ENCODE measurements at places on chromosomes 4 and X. TPM values are rescaled to one million over a fixed set of nuclear protein-coding genes. Genes with fewer than 3 reads are reported as not detected.

ACOT9 gene
- total RNA-seq, result 88.5 TPM

CT55 gene
- not detected for total RNA-seq

GLRA3 gene
- not detected for total RNA-seq

IL3RA gene
- 28.9 TPM for total RNA-seq

CYBB gene
- total RNA-seq, result not detected

CLRN2 gene
- not detected for total RNA-seq

UGT2B15 gene
- not detected for total RNA-seq

COL4A5 gene
- 28.1 TPM for total RNA-seq

BEX1 gene
- 0.46 TPM for total RNA-seq

AGTR2 gene
- total RNA-seq, result not detected

LONRF3 gene
- 13.3 TPM for total RNA-seq

GAGE12E gene
- total RNA-seq, result not detected

SSX1 gene
- total RNA-seq, result not detected

MID2 gene
- 25.3 TPM for total RNA-seq

Measured in endothelial cell of umbilical vein (primary cell).